Naive B cell (primary cell): ENCODE measurements at places on chromosomes 11 and 22. TPM values are rescaled to one million over a fixed set of nuclear protein-coding genes. Genes with fewer than 3 reads are reported as not detected.

GRCh38 chr11:11580841-11581411 lies 40.9 kb downstream of the GALNT18 start:
- no peak for DNase-seq

Gene CRYBA4
- not detected for polyA plus RNA-seq

Gene MYBPC3
- polyA plus RNA-seq = not detected

DNA sequence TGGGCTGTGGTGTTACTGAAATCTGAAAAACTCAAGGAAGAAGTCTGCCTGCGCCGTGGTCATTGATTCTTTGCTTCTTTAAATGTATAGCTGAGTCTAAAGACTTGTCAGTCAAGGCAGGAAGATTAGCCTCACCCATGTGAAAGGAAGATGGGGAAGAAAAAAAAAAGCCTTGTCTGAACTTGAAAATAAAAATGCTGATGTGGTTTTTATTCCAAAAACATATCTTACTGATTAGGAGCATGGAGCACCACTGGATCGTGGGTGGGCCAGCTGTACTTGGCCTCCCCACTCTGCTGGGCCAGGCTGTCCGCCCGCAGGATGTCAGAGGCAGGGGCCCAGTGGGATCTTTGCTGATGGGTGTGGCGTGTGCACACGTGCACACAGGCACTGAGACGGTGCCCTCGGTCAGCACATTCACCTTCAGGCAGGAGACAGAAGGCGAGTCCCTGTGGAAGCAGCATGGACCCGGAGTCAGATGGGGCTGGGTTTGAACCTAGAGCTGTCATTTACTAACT lies 111.9 kb downstream of the WNT7B start:
- no peak for DNase-seq

GRCh38 chr11:57163160-57163868 lies 18.4 kb upstream of the LRRC55 start:
- no peak for DNase-seq

Gene TTLL1
- polyA plus RNA-seq = 2.5 TPM

- no peak for DNase-seq
Observed at GRCh38 chr11:110061296-110061695, 31.9 kb upstream of the ZC3H12C start.

DNA sequence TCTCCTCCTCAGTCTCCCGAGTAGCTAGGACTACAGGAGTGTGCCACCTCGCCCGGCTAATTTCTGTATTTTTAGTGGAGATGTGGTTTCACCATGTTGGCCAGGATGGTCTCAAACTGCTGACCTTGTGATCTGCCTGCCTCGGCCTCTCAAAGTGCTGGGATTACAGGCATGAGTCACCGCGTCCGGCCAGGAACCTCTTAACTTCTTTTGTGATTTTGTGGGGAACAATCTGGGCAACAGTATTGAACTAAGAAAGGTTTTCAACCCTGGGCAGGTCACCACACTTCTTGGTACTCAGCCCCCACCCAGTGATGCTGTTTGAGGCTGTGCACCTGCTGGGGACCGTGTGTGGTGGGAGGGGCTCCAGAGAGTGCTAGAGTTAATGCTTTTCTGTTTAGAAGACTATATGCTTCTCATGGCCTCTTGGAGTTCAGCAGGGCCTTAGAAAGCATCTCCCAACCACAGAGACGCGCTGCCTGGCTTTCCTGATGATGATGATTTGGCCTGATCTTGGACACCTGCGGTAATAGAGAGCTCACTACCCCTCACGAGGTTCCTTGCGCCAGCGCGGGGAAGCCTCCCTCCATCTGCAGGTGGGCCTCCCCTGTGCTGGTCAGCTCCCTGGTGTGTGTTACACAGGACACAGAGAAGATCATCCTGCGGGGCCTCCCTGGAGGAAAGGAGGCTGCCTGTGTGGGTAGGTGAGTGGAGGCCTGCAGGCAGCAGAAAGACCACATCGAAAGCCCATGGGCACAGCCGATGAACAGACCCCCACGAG lies 1.2 kb downstream of the DENND6B start:
- DNase-seq = no peak

- DNase-seq = no peak
Observed at GRCh38 chr11:75597636-75598035, 35.6 kb downstream of the SERPINH1 start.

DNA sequence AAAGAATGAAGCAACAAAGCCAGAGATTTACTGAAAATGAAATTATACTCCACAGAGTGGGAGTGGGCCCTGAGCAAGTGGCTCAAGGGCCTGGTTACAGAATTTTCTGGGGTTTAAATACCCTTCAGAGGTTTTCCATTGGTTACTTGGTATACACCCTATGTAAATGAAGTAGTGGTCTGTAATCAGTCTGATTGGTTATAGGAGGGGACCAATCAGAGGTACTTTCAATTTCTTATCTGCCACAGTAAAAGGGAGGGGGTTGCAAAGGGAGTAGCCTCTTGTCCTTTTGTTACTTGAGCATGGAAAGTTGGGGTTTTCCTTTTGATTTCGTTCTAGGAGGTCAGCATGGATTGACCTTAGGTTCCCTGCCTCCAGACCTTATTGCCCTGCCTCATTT lies 63.5 kb downstream of the ATM start:
- DNase-seq = no peak

Gene RBFOX2
- not detected for polyA plus RNA-seq

- no peak for DNase-seq
Observed at GRCh38 chr22:24366701-24367100, 60.7 kb upstream of the ADORA2A start.

DNA sequence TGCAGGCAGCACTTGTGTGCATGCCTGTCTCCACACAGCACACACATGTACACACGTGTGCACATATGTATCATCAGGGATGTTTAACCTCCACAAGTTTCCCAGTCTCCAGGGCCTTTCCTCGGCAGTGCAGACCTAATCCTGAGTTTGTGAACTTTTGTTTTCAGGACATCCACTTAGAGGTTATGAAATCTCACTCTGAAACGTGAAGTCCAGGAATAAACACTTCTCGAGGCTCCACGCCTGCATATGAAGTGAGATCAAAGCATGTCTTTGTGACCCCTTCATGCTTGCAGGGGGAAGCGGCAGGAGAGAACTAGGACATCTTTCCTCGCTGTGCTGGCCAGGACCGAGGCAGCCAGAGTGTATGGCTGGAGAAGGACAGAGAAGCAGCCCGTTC lies 3.1 kb downstream of the SHISAL1 start:
- DNase-seq = no peak

DNA sequence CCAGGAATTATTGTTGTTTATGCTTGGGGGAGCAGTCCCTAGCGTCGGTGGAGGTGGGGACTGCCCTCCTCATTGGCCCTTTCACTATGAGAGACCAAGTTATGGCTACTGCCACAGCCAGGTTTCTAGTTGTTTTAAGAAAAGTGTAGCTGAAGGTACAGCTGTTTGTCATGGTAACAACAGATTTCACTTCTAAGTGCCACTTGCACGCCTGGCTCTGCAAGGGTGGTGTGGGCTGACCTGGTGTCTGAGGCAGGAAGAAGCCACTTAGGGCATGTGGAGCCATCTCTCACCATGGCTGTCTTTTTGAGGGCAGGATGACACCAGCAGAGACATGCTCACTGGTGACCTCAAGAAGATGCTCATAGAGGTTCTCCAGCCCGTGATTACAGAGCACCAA lies 46.3 kb upstream of the MPEG1 start:
- DNase-seq = no peak

DNA sequence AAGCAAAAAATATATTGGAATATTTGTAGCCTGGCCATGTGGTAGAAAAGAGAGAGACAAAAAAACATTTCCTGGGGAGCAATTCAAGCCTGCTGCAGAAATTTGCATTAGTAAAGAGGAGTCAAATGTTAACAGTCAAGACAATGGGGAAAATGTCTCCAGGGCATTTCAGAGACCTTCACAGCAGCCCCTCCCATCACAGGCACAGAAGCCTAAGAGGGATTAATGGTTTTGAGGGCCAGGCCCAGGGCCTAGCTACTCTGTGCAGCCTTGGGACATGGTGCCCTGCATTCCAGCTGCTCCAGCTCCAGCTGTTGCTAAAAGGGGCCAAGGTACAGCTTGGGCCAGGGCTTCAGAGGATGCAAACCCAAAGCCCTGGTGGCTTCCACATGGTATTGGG lies 46.8 kb downstream of the PGR start:
- no peak for DNase-seq

Gene C22orf42
- polyA plus RNA-seq = not detected

Gene NXPE1
- not detected for polyA plus RNA-seq

DNA sequence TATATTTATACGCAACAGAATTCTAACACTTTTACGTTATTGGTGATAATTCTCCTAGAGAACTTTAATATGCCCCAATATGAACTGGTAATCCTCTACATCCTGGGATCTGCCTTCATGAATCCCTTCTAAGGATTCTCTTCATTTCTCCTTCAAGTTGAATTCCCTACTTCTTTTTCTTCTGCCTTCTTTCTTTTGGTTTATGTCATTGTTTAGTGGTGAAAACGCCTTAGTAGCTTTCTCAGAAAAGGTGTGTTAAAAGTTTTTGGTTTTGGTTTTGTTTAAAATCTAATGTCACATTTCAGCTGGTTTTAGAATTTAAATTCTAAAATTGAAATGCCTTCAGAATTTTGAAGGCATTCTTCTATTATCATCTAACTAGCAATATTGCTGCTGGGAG lies 17.7 kb upstream of the RTL6 start:
- DNase-seq = no peak

Gene OR8D4
- not detected for polyA plus RNA-seq

DNA sequence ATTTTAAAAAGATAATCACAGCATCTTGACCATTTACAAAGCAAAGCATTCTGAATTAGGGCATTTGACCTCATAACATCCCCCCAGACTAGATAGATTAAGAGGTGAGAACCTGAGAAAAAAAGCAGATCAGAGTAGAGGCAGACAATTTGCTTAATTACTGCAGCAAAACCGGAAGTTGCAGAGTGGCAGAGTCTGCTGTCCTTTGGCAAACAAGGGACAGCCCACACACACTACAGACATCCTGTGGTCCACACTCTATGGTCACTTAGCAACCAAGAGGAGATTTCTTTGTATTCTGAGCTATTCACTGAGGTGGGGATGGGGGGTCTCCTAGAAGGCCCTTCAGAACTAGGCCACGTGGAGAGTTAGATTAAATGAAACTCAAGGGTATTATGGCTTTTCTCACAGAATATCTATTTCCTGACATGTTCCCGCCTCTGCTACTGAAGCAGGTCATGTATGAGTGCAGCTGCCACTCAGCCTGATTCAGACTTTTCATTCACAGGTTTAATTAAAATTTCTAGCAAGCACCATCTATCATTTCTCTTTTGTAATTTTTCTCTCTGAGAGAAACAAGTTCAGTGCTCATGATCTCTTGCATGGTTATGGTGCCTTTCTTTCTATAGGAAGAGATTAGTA lies 48.5 kb downstream of the SVIP start:
- no peak for DNase-seq

Gene POU2AF3
- not detected for polyA plus RNA-seq

GRCh38 chr11:81104051-81104450 lies 1629.6 kb downstream of the FAM181B start:
- no peak for DNase-seq

DNA sequence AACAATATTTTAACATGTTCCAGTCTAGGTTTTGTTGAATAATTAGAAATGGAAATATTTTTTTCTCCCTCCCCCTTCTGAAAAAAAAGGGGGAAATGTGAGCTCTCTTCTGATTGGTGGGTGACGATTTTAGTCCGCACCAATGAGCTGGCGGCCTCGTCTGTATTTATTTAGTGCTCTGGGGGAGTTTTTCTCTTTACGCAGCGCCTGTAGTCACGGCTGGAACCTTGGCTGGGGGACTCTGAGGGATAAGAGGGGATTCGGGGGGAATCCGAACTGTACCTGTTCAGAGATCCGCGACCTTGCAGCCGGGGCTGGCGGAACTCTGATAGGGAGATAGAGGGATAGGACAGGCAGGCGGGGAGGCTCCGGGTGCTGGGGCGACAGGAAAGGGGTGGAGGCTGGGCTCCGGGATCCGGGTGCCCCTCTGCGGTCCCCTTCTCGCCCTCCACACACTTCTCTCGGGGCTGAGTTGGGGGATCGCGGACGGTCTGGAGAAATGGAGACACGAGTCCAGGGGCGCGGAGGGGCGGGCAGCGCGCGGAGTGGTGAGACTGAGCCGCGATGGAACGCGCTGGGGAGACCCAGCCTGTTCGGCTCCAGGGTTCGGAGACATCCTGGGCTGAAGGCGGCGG lies 99.7 kb upstream of the HSD17B12 start:
- DNase-seq = no peak

GRCh38 chr11:129861702-129862522 lies 33.5 kb downstream of the NFRKB start:
- DNase-seq = no peak

DNA sequence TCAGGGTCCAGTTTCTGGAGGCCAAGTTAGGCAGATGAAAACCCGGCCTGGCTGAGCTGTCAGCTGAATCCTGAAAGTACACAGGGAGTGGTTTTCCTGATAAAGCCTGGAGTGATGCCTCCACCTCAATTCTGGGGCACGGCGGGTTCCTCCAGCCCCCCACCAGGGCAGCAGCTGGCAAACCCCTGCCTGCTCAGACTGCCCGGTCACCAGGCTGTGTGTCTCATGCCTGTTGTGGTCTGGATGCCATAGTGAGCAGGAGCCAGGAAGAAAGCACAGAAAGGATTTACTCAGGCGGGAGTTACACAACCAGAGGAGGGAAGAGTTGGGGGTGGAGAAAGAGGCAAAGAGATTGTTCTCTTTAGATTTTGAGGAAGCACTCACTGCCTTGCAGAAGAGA lies 119.9 kb upstream of the RASSF10 start:
- no peak for DNase-seq

Gene SLC22A8
- not detected for polyA plus RNA-seq

DNA sequence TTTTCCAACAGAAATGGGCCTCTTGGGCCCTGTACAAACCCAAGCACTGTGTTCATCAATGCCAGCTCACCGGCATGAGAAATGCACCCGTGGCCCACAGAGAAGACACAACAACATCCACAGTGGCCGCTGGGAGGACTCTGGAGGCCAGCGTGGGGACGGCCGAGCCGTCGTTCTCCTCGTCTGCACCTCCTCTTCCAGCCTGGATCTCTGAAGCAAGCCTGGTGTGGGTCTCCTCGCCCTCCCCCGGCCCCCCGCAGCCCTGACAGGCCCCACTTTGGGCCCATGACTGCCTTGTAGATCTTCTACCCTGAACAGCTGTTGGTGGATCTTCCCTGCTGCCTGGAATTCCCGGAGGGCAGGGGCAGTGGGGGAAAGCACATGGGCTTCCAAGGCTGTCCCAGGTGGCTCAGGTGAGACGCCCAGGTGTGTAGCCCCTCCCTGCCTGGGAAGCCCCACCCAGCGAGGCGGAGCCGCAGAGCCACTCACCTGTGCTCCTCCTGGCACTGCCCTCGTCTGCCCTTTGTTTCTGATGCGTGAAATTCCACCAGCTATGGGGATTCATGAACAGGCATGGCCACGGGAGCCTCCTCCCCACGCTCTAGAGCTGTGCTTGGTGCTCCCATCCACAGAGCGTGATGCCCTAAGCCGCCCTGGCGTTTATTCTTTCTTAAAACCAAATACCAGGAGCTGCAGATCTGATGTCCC lies 225.9 kb downstream of the BRD1 start:
- no peak for DNase-seq

Gene OR8D1
- not detected for polyA plus RNA-seq

Gene PHOX2A
- not detected for polyA plus RNA-seq

DNA sequence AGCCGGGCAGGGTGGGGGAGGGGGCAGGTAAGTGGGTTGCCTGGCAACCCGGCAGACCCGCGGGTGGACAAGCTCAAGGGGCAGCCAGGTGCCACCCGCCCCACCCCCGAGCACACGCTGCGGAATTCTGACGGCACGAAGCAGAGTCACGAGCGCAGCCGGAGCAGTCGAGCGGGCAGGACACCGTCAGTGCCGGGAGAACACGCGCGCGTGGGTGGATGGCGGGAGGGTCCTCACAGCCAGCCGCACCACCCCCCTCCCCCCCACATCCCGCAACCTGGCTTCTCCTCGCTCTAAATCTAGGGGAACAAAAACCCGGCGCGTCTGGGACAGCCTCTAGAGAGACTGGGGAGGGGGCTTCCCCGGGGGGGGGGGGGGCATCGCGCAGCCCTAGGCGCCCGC lies 133.1 kb upstream of the HSD17B12 start:
- DNase-seq = no peak

Gene SERPING1
- polyA plus RNA-seq = 0.82 TPM
